ENCODE measurements at places on chromosomes 13 and 19.

- no peak for DNase-seq
Measured at GRCh38 chr19:58213075-58213369, 15.7 kb upstream of the ZNF544 start.

DNA sequence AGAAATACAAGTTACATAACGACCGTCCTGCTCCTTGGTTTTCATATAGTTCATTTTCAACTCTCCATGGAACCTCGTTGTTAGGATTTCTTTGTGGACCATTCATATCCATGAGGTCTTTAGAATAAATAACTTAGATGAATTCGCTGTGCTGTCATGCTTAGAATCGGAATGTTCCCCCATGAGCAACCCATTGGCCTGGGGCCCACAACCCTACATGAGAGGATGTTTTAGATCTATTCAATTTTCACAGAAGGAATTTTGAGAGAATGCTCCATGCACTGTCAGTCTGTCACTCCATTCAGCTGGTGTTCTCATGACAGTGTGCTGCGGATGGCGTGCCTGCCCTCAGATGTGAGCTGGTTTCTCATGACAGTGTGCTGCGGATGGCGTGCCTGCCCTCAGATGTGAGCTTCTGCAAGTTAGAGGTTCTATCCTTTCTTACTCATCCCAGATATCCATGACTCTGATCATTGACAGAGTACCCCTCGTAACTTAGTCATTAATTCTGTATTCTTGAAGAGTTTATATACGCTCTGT lies 1193.1 kb downstream of the EFNB2 start:
- no peak for DNase-seq

DNA sequence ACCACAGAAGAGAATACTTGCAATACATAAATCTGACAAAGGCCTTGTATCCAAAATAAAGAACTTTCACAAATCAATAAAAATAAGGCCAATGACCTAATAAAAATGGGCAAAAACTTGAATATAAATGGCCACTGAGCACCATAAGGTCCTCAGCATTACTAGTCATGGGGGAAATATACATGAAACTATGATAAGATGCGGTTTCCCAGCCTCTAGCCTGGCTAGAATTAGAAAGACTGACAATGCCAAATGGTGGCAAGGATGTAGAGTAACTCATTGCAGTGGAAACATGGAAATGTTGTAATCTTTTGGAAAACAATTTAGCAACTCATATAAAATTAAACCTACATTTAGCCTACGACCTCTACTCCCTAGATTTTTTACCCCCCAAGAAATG lies 227.1 kb downstream of the GGACT start:
- DNase-seq = no peak

DNA sequence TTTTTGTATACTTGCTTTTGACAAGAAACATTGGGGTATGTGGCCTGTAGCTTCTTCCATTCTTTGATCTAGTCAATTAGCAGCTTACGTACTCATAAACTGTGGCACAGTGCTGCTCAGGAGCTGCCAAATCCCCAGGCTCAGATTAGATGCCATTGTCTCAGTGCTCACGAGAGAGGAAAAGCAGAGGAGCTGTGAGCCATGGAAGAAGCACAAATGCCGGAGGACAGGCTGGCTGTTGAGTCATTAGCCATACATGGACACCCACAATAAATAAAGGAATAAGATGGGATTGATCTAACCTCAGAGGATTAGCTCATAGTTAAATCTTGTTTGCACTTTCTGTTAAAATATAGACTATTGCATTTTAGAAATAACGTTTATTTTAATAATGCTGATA lies 121.7 kb downstream of the POSTN start:
- DNase-seq = no peak

DNA sequence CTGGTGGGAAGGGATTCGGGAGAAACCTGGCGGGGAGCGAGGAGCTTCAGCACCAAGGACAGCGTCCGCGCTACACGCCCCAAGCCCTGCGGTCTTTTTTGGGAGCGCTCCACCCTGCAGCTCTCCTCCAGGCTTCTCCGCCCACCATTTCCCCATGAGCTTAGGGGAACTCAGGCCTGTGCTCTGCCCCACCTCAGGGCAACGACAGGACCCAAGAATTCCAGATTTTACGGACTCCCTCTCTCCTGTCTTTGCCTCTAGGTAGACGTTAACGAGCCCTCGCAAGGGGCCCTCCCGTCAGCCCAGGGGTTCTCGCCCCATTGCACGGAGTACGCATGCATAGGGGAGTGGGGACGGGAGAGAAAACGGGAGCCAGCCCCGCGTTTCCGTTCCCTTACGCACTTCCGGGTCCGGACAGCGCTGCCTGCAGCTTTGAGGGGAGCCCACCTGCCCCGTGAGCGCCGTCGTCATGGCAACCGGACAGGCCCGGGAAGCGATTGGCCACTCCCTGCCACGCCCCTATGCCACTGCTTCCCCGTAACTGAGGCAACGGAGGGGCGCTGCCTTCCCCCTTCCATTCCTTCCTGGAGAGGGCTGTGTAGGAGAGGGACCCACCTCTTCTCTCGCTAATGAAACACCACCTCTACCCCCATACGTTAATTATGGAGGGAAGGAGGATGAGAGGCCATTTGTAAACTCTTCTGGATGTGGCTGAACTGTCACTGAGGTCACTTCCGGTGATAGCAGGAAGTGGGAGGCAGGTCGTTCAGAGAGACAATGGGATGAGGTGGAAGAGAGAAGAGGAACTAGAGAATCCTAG lies 20.8 kb downstream of the NOVA2 start:
- DNase-seq = peak; percentile 22

GRCh38 chr19:8332976-8333766 lies 9.9 kb downstream of the KANK3 start:
- no peak for DNase-seq

DNA sequence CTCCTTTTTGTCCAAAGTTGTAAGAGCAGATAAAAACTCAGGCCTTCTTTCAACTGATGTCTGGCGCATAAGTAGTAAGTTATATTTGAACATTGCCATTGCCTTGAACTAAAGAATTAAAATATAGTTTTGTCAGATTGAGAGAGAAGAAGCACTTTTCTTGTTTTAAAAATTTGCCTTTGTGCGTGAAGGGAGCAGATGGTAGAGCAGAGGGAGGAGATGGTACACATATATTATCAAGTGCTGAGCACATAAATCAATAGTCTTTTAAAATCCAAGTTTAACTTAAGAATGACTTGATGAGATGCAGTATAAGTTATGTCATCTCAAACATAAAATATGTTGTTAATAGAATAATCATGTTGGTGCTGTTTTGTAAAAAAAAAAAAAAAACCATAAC lies 504.6 kb upstream of the KLHL1 start:
- no peak for DNase-seq

DNA sequence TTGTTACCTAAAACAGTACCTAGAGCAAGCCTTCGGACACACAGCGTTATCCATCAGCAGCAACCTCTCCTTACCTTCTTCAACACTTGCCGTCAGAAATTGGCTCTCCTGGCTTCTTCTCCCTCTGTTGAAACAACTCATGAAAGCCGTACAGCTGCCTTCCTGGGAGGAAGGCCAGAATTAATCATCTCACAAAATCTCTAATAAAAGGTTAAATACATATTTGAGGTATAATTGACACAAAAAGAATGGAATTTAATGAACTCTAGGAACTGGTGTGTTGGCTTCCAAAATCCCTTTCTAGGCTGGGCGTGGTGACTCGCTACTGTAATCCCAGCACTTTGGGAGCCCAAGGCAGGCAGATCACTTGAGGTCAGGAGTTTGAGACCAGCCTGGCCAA lies 37.3 kb upstream of the GTF2F2 start:
- no peak for DNase-seq

DNA sequence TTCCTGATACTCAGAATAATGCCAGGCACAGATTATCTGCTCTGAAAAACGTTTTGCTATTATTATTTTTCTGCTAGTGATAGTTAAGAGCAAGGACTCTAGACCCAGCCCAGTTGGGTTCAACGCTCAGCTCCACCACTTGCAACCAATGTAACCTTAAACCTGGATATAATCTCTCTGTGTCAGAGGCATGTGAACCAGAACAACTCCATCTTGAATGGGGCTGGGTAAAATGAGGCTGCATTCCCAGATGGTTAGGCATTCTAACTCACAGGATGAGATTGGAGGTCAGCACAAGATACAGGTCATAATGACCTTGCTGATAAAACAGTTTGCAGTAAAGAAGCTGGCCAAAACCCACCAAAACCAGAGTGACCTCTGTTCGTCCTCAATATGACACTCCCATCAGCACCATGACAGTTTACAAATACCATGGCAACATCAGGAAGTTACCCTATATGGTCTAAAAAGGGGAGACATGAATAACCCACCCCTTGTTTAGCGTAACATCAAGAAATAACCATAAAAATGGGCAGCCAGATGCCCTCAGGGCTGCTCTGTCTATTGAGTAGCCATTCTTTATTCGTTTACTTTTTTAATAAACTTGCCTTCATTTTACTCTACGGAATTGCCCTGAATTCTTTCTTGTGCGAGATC lies 13.6 kb downstream of the FAM187B start:
- no peak for DNase-seq

GRCh38 chr13:51467730-51468129 lies 14.9 kb upstream of the INTS6 start:
- no peak for DNase-seq

DNA sequence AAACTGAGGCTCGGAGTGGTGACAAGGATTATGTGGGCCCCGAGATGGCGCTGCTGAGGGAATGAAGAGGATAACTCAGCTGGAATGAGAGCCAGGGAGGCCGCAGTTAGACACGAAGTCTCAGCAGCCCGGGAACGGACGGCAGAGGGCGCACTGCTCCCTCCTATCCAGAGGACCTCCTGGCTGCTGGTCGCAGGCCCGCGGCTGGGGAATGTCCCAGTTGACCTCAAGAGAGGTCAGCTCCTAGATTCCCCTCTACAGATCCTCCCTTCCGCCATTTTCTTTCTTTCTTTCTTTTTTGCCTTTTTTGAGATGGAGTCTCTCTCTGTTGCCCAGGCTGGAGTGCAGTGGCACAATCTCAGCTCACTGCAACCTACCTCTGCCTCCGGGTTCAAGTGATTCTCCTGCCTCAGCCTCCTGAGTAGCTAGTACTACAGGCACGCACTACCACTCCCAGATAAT lies 24.1 kb upstream of the ASPDH start:
- DNase-seq = peak; percentile 55

DNA sequence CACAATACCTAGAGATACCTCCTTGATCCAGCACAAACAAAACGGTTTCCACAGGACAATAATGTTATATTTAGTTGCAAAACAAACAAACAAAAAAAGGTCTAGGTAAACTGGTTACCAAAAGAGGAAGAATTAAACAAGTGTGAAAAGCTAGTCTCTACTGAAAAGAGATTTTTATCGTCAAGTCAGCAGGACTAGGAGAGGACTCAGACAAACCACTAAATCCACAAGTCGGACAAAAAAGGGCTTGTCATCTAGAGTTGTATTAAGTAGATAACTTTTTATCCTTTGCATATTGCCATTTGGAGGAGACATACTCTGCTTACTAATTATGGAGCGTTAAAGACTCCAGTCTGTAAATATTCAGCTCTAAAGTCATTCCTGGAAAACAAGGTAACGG lies 9.9 kb upstream of the KPNA3 start:
- no peak for DNase-seq

All from stimulated activated CD8-positive, alpha-beta memory T cell treated with anti-CD3 and anti-CD28 coated beads, Interleukin-15, amount 100 ng/mL, for 48 hours (primary cell).